GOT3 (cell line): ENCODE measurements at places on chromosomes 12 and 14.

DNA sequence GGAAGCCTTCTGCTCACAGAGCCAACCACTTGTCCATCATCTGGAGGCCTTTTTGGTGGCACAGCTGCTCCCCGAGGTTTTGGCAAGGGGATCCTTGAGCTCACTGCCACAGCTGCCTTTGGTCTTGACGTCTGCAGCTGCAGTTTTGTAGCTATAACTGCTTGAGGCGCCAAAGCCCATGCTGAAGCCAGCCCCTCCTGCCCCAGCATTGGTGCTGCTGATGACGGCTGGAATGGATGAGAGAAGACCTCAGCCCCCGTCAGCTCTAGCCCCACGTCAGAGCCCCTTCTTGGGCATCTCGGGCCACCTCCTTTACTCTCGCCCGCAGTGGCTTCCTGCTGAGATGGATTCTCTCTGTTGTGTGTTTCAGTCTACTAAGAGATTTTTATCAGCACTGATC is 12.3 kb upstream of the KRT74 start:
- DNase-seq: no peak

- peak; percentile 31 for DNase-seq
These were observed 4.6 kb downstream of the AHNAK2 start for GRCh38 chr14:104973385-104974145.

GRCh38 chr14:24179961-24180796 is 8.3 kb downstream of the REC8 start:
- no peak for DNase-seq

GRCh38 chr12:50633955-50634354 is 129.2 kb downstream of the DIP2B start:
- no peak for DNase-seq

- no peak for DNase-seq
These were observed 224.8 kb downstream of the DACT1 start for GRCh38 chr14:58862416-58863160.

GRCh38 chr12:105083551-105084105 is 630 bp downstream of the ALDH1L2 start:
- no peak for DNase-seq

DNA sequence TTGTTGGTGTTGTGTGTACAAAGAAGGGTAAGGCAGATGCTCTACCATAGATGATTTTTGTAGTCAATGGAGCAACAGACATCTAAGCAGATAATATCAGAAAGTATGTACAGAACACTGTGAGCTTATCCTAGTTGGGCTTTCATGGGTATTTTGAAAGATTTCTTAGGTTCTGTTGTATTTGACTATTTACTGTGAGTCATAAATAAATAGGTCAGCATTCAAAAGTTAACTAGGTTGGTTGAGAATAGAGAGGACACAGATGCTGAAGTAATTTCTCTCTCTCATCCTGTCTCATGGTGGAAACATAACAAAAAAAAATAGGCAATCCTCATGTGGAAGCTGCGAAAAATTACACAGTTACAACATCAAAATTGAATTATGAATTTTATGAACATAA is 413.5 kb downstream of the CCDC91 start:
- DNase-seq: no peak

GRCh38 chr14:69117020-69117767 is 35.7 kb downstream of the DCAF5 start:
- DNase-seq: no peak

DNA sequence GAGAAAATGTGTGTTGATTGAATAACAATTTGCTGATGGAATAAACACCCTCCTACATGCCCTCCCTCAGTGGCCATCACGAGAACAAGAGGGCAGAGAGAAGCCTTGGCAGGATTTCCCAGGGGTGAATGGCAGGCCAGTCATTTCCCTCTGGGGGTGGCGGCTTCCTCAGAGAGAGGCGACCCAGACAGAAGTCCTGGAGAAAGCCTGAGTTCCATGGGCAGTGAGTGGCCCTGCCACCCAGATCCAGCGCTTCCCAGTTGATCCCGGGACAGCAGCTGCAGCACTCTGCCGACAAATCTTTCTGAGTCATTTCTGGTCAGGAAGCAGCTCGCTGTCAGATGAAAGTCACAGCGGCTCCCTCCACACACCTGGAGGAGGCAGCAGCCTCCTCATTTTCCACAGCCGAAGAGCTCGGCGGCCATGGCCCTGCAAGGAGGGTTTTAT is 123.0 kb downstream of the SCARB1 start:
- no peak for DNase-seq

DNA sequence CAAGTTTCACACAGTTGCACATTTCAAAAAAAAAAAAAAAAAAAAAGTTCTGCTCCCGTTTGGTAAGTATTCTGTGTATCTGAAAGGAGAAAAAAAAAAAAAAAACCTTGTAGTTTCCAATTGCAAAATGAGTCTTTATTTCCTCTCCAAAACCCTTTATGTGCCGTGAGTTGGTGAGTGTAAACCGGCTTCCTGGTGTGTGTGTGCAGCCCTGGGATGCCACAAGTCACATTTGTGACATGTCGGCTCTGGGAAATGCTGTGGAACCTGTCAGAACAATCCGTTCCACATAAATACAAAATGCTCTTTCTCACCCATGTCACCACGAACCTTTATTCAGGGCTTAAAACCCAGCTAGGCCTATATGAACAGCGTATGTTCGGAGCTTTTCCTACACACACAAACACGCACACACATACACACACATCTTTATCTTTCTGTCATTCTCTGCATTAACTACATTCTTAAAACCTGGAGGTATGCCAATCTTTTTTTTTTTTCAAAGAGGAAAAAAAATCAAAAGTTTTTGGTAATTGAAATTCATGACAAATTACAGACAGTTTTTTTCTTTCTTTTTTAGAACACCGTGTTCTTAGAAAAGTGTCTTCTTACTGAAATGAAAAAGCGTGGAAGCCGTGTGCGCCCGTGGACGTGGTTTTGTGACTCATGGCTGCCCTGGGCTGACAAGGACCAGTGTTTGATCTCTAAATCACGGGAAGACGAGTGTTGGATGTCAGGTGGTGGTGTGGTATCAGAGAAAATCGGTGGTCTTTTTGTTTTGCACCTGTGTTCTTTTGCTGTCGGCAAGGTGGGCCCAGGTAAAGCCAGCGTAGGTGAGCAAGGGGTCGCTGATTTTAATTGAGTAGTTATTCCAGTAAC is 612.0 kb downstream of the VRK1 start:
- no peak for DNase-seq

GRCh38 chr12:100171248-100171647 is 28.6 kb upstream of the BLTP3B start:
- no peak for DNase-seq

DNA sequence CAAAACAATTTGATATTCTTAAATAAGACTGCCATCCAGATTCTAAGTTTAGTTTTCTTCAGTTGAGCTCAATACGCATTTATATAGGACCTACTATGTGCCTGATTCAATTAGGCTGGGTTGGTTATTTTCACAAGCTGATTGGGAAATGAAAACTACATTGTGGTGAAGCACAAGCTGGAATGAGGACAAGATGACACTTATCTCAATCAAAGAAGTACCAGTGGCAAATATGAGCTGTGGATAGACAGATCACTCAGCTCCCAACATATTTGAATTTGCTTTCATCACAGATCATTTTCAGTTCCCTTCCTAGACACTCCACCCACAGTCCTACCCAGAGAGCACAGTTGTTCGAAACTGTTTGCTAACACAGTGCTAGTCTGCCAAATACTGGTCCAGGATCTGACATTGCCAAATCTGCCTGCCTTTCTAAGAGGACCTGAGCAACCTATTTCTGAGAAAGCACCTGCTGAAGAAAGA is 74.7 kb downstream of the LLPH start:
- DNase-seq: no peak

DNA sequence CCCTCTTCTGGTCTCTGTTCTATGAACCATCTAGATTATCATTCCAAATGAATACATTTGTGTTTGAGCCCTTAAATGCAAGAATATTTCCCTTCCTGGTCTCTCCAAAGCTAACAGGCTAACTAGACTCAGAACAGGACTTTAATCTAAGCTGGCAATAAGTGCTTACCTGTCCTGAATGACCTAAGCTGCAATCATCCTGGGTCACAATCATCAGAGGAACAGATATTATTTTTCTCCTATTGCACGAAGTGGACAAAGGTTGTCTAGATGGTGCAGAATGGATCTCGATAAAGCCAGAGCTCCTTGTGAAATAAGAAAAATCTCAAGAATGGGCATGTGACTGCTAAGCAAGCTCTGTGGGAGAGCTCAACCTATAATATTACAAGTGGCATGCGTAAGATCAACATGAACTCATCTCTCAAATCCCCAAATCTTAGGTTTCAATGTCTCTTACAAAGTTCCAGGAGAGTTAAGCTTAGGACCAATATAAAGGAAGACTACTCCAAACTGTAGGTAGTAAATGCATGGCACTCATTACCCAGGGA is 10.6 kb upstream of the NUMB start:
- no peak for DNase-seq

- no peak for DNase-seq
These were observed 11.8 kb downstream of the RPS6KL1 start for GRCh38 chr14:74911221-74911620.

GRCh38 chr14:67241411-67242167 is at the start of gene PALS1:
Gene PALS1 (plus strand): TSS chr14:67241435. CDS start chr14:67279171, 37,736 bp downstream.
- DNase-seq: no peak

- DNase-seq: no peak
These were observed 156.2 kb downstream of the ETV6 start for GRCh38 chr12:11805680-11806079.

GRCh38 chr14:52706286-52706685 is 714 bp upstream of the PSMC6 start:
- DNase-seq: no peak

DNA sequence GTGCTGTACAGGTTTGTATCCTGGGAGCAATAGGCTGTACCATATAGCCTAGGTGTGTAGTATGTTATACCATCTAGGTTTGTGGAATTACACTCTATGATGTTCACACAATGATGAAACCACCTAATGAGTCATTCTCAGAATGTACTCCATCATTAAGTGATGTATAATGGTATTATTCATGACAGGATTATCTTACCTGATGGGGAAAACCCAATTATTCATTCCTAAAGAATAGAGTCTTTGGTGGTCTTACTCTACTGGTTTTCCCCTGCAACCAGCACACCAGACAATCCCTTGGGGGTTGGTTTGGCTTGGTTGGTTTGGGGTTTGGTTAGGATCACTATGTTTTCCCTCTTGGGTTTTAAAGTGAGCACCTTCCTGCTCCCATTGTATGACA is 12.6 kb upstream of the OR10P1 start:
- no peak for DNase-seq
